ENCODE measurements at places on chromosomes 3 and 15.

GRCh38 chr3:120420360-120420759 lies 30.4 kb downstream of the FSTL1 start:
- no peak for DNase-seq

DNA sequence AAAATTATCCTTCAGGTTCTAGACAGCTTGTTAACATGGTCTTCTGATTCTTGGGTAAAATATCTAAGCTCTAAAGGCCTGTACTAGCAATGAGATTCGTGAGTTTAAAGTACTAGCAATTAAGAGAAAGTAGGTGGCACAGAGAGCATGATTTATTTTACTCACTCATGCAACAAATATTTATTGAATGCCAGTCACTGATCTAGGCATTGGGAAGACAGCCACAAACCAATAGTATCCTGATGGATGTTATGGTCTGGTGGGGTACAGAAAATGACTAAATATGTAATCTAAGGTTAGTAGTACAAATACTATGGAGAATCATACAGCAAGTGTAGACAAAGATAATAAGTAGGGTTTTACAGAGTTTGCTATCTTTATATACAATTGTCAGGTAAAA lies 751.3 kb downstream of the ZNF385D start:
- no peak for DNase-seq

GRCh38 chr15:74378848-74379247 lies 11.4 kb upstream of the CYP11A1 start:
- no peak for DNase-seq

DNA sequence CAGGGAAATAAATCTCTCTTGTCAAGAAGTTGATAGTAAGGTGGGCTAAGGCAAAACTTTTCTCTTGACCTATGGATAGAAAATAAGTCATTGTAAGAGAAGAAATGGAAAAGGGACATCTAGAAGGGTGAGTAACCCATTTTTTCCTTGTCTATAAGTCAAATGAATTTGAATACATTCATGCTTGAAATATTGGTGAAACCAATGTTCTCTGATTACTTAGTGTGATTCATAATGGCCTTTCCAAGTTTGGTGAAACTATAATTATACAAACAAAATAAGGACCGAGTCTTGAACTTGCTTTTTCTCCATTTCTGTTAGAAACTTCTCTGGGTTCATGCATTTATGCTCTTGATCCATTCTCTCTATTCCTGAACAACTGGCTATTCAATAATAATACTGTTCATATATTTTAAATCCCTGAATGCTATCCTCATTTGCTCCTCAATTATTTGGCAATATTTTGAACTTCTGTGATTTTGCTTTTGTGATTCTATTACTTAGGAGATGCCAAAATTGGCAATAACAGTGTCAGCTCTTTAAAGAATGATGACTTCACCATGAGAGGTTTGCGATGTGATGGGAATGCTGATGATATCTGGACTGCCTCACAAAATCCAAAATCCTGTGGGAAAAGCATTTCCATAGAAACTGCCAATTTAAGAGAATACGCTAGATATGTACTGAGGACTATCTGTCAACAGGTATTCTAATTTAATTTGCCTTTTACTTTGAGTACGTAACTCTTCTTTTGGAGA lies 12.3 kb downstream of the P2RY12 start:
- no peak for DNase-seq

DNA sequence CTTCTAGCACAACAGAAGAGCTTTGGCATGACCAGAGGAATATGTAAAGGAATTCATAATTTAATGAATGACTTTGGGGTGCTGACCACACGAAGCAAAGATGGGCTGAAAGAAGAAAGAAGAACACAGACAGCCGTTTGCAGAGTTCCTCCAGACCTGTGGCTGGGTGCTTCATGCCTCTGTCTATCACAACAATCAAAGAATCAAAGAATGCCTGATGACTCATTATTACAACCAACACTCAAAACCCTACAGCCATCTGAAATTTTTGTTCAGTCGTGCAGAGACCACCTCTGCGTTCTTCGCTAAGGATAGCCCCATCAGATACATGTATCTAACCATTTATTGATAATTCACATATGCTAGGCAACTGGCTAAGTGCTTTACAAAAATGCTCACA lies 129.0 kb upstream of the PRICKLE2 start:
- DNase-seq, result no peak

- DNase-seq, result no peak
Measured at GRCh38 chr3:65483011-65483410, 555.7 kb downstream of the MAGI1 start.

- DNase-seq, result no peak
Measured at GRCh38 chr15:39192979-39193560, 387.8 kb upstream of the THBS1 start.

- DNase-seq, result no peak
Measured at GRCh38 chr15:89851673-89852341, 37.2 kb upstream of the ANPEP start.

DNA sequence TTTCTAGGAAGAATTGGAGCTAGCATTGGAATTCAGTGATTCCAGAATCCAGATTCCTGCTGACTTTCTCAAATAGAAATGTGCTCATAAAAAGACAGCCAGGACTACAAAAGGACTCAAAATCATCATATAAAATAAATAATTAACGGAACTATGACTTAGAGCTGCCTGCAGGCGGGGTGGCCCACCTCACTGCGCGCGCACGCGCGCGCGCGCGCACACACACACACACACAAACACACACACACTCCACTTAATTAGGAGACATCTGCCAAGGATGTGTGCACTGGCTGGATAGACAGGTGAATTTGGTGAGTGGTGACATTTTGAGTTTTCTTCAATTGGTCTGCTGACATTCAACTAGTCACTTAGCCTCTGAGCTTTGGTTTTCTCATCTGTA lies 6.9 kb upstream of the MEX3B start:
- DNase-seq, result no peak

- no peak for DNase-seq
Measured at GRCh38 chr3:64717872-64718613, 30.2 kb upstream of the ADAMTS9 start.

GRCh38 chr15:28954466-28955159 lies 68.8 kb downstream of the APBA2 start:
- no peak for DNase-seq

DNA sequence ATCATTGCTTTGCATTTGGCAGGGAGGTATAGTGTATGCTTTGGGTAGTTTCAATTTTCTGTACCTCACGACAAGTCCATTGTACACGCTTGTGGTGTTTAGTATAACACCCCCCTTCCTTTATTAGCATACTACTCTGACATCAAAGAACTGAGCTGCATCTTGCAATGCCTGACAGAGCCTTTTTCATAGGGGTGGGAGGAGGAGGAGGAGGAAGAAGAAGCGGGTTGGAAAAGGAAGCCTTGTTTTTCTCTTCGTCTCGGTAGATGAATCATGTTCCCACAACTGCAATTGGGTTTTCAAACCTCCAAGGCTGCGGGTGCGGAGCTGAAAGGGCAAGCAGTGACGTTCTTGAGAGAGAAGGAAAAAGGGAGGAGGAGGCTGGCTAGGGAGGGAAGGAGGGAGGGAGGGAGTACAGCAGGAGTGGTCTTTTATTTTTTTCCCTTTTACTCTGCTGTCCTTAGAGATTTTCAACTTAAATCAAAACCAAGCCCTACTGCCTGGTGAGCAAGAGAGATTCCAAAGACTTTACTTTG lies 175.7 kb downstream of the KLHL25 start:
- DNase-seq, result no peak

GRCh38 chr15:90808517-90809235 lies 59.7 kb upstream of the FURIN start:
- no peak for DNase-seq

DNA sequence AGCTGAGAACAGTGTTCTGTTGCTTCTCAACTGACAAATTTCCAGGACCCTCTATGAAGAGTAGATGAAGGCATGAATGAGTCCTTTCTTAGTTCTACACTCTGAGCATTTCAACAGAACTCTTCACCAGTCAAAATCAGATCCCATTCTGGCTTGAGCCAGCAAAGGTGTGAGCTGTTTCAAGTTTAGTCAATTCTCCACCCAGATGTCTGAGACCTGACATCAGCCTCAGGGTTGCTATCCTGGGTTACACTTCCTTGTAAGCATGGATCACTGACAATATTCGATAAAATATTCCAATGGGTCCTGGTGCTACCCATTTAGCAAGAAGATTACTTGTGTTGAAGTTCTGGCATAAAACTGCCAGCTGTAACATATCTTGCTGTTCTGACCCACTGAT lies 97.6 kb upstream of the PPP2R3A start:
- DNase-seq, result no peak

- DNase-seq, result no peak
Measured at GRCh38 chr3:189689625-189690024, 58.4 kb downstream of the TP63 start.

- DNase-seq, result peak; percentile 50
Measured at GRCh38 chr3:13718436-13718835, 161.4 kb downstream of the WNT7A start.

GRCh38 chr15:100680726-100681125 lies 78.3 kb downstream of the ASB7 start:
- DNase-seq, result no peak

- no peak for DNase-seq
Measured at GRCh38 chr3:102802819-102803420, 368.1 kb downstream of the ZPLD1 start.

DNA sequence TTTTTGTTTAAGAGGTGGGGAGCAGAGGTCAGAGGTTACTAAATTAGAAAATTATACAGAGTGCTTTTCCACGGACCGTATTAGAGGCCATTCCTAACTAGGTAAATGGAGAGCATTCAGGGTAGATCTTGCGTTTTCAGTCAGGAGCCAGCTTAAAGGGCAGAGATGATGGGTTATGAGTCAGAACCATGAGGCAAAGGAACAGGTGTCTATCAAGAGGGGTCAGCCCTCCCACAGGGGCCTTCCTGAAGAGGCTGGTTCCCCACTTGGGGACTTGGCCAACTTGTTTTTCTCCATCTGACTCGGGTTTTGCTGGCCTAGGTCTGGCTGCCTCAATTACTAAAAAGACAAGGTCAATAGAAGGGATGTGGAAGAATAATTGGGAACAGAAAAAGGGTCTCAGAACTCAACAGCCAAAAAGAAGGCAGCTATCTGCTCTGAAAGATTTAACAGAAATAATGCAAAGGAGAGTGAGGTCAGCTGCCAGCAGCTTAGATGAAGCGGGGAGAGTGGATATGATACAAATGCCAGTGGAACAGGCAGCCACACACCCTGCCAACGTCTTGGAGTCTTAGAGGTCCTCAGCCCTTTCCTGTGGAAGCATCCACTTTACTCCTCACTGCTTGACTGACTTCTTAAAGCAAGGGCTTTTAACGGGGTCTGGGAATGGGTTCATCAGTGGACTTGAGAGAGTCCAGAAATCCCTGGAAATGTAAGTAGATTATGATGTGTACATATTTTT lies 17.6 kb downstream of the MTMR14 start:
- no peak for DNase-seq

GRCh38 chr3:108428586-108428985 lies 81.8 kb downstream of the MYH15 start:
- DNase-seq, result no peak

- DNase-seq, result no peak
Measured at GRCh38 chr3:122406198-122406597, 9.7 kb downstream of the WDR5B start.

DNA sequence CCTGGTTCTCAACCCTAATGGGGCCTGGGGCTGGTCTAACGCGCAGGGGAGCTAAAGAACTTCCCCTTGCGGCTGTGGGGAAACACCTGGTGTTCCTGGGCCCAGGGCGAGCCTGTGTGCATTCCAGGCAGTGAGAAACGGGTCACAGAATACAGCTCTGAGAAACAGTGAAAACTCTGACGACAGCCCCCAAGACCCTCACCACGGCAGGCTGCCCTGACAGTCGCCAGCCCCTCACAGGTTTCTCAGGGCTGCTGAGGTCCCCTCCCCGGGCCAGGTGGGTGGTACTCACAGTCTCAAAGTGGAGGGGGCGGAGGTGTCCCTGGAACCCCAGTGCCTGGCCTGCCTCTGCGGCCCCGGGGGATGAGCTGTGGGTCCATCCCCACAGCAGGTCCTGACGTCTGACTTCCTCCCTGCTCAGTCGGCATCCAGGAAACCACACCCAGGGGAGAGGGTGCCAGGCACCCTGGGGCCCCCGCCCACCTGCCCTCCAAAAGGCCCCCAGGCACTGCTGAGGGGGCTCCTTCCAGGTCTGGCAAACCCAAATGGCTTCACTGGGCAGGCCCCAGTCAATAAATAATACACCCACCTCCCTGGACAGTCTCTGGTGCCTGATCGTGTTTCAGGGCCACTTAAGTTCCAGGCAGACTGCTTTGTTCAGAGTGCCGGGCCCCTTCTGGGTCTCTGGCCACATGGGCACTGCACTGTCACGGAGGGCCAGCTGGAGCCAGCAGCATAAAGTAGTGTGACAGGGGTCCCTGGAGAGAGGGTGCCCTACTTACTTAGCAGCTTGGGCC lies 57.7 kb downstream of the IQSEC1 start:
- no peak for DNase-seq
